Activated CD4-positive, alpha-beta memory T cell treated with anti-CD3 and anti-CD28 coated beads for 36 hours (primary cell): ENCODE measurements at places on chromosomes 11 and 22.
A peak's percentile ranks its signal among the peaks of the same experiment; 100 is the strongest.

DNA sequence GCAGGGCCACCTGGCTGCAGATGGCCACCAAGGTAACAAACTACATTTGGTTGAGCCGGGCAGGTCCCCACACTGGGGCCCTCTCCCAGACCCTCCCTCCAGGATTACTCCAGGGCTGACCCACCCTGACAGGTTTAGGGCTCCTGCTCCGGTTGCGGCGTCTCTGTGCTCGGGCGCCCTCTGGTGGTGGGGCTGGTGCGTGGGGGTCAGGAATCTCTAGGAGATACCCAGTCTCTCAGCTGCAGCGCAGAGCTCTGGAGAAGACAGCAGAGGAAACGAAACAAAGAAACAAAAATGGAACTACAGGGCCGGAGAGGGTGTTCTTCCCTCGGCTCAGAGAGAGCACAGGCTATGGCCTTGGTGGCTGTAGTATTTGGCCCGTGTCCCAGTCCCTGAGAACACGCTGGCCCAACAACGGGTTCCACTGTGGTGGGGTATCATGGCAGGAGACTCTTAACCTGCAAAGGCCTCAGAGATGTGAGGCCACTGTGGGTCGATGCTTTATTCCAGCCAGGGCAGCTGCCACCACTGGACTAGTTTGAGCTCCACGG is 2.4 kb downstream of the C11orf96 start:
- peak; percentile 82 for DNase-seq

- no peak for DNase-seq
Measured at GRCh38 chr22:44995105-44995514, 14.7 kb downstream of the PHF21B start.

DNA sequence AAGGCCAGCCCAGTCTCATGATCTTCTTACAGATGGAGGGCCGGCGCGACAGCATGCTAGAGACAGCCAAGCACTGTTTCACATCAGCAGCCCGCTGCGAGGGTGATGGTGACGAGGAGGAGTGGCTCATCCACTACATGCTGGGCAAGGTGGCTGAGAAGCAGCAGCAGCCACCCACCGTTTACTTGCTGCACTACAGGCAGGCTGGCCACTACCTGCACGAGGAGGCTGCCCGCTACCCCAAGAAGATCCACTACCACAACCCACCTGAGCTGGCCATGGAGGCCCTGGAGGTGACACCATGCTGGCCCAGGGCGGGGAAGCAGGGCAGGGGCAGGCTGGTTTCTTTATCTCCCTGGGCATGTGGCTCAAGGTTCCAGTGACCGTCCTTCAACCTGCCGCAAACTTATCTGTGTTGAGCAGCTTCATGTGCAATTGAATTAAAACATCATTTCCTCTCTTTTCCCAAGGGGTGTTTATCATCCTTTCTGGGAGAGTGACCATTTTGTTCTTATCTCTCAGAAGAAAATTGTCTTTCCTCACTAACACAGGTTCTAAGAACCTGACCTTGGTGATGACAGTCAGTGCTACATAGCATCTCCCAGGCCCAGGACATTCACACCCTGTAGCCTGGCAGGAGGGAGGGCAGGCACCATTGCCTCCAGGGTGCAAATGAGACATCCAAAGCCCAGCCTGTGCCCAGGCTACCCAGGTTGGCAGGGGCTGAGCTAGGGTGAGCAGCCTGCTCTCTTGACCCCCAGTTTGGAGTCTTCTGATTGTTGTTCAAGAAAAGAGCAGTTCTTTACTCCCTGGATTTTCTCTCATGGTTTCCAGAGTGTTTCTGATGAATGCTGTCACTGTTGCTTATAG is 80.7 kb downstream of the CABIN1 start:
- no peak for DNase-seq

- DNase-seq, result no peak
Measured at GRCh38 chr11:36792996-36793914, 195.2 kb upstream of the RAG2 start.

GRCh38 chr11:26730414-26731083 is 8.7 kb upstream of the SLC5A12 start:
- no peak for DNase-seq

DNA sequence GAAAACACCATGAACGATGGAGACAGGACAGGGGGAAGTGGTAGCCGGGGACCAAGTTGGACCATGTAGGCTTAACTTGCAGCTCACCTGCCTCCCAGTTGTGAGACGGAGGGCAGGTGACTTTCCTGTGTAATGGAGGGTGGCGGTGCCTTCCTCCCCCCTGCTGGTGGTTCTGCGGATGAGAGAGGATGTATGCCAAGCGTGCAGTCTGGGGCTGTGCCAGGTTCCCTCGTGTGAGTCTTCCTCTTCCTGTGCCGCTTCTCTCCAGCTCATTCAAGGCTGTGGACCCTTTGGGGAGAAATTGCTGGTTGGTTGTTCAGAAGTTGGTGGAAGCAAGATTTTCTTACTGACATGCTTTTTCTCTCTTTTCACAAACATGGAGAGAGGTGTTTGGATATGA is 35.1 kb downstream of the MPPED1 start:
- DNase-seq, result no peak

DNA sequence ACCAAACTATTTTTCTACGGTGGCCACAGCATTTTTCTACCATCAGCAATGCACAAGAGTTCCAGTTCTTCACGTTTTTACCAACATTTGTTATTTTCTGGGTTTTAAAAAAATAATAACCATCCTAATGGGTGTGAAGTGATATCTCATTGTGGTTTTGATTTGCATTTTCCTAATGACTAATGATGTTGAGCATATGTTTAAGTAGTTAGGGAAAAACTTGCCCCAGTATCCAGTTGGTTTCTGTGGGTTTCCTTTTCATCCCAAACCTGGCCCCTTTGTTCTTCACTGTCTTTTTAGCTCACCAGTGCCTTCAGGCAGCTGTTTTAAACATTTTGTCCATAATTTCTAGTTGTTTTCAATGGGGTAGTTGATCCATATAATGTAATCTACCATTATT is 14.7 kb upstream of the PTS start:
- no peak for DNase-seq

DNA sequence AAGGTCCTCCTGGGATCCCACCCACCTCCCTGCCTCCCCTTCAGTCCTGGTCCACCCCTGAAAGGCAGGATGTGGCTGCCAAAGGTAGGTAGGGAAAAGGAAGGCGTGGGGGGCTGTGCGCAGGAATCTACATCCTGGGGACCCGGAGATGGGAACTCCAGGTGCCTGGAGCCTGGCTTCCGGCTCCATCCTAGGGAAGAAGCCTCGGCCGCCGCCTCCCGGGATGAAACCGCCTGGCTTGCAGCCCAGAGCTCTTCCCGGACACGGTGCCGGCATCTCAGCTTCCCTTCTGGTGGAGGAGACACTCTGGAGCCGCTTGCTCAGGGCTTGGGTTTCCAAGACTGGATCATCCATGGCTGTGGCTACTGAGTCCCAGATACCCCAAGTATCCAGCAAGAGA is 33.3 kb upstream of the PDGFB start:
- DNase-seq, result no peak

GRCh38 chr11:134644476-134645456 is 232.7 kb upstream of the B3GAT1 start:
- DNase-seq, result no peak

GRCh38 chr11:123434262-123434661 is 4.2 kb downstream of the GRAMD1B start:
- DNase-seq, result peak; percentile 66

- DNase-seq, result no peak
Measured at GRCh38 chr11:134062265-134063123, 6.4 kb upstream of the JAM3 start.

DNA sequence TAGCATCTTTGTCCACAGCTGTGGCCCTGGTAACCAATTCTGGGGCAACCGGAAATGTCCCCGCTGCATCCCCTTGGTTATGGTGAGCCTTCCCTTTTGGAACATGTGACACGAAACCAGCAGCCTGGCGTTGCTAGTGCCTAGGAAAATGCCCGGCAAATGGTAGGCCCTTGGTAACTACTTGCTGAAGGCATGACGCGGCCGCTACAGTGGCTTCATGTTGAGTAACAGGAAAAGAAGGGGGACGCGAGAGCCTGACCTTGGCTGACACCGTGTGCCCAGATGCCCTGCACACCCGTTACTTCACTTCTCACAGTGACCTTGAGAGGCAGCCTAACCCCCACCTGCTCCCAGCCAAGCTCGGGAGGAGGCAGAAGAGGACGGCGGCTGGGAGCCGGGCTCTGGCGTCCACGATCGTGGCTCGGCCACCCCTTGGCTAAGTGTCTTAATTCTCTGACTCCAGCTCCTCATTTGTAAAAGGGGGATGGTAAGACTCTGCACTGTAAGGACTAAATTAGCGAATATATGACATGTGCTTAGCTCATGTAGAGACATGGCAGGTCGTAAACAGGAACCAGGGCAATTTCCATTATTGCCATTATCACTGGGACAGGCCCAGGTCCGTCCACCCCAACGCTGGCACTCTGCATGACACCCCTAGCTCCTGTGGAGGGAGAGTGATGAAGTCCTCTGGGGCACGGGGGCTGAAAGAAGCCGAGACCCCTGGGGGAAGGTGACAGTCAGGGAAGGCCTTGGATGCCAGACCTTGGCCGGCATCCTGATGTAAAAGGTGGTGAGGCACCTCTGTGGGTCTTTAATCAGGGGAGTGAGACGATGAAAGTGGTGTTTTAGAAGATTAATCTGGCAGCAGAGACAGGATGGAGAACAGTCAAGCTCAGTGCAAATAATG is 18.9 kb downstream of the IFT27 start:
- no peak for DNase-seq

DNA sequence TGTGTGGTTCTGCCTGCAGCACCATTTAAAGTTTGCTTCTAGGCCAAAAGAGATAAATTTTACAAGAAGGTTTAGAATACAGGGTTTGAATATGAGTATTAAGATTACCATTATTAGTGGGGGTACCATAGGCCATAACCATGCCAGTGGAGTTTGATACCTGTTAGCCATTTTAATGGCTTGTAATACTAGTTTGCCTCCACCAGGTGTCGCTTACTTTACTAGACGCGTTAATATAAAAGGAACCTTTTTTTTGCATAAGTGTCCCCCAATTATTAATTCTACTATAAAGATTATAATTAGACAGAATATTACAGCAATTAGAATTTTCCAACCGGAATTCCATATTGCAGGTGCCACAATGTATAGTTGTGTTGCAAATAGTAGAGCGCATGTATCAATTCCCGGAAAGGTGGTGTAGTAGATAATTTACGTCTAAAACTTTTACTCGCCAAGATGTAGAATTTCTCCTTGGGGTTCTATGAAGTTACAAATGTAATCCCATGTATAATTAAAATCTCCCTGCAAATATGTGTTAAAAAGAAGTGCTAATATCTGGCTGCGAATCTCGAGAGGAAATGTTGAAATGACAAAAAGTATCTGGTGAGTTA is 16.1 kb downstream of the MS4A6E start:
- no peak for DNase-seq

GRCh38 chr11:66861038-66861773 is 4.3 kb downstream of the LRFN4 start:
- DNase-seq, result no peak

GRCh38 chr22:32265882-32266767 is 11.0 kb upstream of the SLC5A4 start:
- peak; percentile 83 for DNase-seq

DNA sequence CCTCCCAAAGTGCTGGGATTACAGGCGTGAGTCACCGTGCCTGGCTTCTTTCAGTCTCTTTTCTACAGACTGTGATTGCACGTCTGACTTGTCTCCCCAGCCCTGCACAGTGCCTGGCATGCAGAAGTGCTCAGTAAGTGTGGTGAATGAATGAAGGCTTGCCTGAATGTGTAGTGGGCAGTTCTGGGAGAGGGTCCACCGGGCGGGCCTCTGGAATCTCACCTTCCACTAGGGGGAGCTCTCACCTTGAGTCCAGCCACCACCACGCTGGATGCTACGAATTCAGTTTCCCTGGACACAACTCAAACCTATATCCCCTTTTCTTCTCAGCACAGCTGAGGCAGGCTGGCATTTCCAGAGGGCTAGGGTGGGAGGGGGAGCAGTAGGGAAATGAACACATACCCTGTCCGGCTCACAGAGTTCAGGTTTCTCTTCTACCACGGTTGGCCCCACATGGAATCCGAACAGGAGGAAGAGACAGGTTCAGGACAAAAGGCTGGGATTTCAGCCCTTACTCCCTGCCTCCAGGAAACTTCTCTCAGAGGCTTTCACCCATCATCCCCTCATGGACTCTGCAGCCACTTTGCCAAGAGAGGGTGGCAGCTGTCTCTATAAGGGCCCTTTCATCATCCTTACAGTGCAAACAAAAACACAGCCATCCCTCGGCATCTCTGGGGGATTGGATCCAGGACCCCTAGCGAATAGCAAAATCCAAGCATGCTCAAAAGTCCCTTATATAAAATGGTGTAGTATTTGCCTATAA is 86.8 kb downstream of the NECTIN1 start:
- DNase-seq, result peak; percentile 13

DNA sequence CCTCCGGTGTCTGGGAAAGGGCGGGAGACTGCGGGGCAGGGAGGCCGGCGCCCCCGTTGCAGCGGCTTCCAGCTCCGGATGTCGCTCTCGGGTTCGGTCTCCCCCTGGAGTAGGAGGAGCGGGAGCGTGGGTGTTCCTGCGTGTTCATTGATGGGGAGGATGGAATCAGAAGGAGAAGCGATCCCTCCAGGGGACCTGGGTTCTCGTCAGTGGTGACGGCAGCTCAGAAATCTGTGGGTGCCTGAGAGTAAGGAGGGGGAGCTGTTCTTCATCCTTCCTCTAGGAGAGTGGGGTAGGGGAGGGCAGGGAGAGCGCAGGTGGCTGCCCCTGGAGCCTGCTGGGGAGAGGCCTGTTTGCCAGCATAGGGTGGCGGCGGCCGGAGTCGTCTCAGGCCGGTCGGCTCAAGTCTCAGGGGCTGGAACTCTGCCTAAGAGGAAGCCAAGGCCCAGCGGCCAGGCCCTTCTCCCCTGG is 1.1 kb downstream of the UBASH3B start:
- peak; percentile 54 for DNase-seq

DNA sequence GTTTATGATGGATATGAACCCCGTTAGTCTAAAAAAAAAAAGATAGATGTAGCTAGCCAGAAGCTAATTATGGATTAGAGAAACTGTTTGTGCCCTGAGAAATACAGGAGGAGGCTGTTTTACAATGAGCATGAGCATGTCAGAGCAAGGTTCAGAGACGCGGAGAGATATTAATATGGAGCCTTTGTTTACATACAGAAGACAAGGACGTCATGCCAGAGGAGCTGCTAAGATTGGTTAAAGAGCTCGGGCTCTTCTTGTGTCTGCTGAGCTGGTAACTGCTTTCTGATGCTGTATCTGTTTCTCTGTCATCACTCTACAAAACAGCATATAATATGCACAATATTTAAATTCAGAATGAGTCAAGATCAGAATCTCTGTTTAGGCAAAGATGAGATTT is 24.9 kb upstream of the CCDC89 start:
- DNase-seq, result no peak

DNA sequence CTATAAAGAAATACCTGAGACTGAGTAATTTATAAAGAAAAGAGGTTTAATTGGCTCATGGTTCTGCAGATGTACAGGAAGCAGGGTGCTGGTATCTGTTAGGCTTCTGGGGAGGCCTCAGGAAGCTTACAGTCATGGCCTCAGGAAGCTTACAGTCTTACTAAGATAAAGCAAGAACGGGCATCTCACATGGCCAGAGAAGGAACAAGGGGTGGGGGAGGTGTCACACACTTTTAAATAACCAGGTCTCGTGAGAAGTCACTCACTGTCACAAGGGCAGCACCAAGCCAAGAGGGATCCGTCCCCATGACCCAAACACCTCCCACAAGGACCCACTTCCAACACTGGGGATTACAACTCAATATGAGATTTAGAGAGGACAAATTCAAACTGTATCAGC is 192.8 kb upstream of the B3GAT1 start:
- DNase-seq, result no peak

GRCh38 chr11:69670158-69670845 is 4.9 kb downstream of the LTO1 start:
- DNase-seq, result peak; percentile 70

- no peak for DNase-seq
Measured at GRCh38 chr11:122775675-122776271, 62.5 kb upstream of the CRTAM start.

GRCh38 chr22:48870436-48870835 is 957.2 kb downstream of the BRD1 start:
- DNase-seq, result no peak
